ENCODE measurements at places on chromosomes 6 and 20.
A peak's percentile ranks its signal among the peaks of the same experiment; 100 is the strongest.

DNA sequence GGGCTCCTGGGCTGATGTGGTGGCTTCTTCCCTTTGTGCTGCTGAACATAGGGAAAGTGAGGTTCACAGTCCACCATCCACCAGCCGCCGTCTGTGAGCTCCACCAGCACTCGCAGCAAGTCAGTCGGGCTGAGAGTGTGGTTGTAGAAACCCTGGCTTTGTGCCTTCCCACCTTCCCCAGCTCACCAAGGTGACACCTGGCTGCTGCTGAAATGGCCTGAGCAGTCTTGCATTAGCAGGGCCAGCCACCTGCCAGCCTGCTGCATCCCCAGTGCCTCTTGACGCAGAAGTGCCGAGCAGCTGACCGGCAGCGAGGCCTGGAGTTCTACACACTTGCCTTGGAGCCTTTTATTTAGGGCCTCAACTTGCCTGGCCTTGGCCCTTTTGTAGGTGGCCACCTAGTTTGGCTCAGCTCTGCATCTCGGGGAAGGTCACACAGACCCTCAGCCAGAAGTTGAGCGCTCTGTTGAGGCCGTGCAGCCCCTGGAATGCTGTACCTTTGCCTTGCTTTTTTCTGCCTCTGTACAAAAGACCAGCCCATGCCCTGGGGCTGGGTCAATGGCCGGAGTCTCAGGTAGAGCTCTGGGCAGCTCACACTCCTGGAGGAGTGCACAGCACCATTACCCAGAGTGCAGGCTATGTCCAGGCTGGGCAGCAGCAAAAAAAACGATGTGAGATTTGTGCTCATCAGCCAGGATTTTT lies 76.5 kb downstream of the PTPN1 start:
- no peak for DNase-seq

DNA sequence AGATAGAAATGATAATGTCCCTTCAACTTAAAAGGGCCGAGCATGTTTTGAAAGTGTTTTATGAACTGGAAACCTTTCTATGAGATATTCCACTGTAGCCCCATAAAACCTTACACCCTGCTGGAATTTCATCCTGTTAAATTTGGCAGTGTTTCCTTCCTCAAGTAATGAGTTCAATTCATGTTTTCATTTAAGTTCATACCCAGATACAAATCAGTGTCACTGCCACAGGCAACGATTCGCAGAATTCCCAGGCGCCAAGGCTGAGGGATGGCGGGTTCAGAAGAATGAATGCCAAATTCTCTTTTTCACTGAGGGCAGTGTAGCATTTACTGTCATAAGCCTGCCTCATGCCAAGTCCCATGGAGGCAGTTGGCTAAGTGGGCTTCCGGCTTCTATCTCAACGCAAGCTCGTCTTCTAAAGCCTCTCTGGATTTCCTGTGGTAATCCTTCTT lies 511.8 kb upstream of the ID4 start:
- no peak for DNase-seq

DNA sequence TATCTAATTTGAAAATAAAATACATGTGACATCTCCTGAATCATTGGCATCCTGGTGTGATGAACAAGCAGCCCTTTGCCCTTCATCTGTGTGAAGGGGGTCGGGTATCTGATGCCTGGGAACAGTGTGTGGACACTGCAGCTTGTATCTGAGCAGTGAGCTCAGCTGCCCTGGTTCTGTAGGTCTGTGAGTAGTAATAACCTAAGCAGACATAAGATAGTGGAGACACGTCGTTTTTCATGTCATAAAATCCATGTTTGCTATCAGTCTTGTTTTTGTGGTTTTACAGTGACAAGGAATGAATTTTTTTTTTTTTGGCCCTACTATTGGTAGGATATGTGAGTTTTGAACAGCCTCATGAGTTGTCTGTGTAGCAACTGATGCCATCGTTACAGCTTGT lies 133.0 kb downstream of the JARID2 start:
- DNase-seq = no peak

DNA sequence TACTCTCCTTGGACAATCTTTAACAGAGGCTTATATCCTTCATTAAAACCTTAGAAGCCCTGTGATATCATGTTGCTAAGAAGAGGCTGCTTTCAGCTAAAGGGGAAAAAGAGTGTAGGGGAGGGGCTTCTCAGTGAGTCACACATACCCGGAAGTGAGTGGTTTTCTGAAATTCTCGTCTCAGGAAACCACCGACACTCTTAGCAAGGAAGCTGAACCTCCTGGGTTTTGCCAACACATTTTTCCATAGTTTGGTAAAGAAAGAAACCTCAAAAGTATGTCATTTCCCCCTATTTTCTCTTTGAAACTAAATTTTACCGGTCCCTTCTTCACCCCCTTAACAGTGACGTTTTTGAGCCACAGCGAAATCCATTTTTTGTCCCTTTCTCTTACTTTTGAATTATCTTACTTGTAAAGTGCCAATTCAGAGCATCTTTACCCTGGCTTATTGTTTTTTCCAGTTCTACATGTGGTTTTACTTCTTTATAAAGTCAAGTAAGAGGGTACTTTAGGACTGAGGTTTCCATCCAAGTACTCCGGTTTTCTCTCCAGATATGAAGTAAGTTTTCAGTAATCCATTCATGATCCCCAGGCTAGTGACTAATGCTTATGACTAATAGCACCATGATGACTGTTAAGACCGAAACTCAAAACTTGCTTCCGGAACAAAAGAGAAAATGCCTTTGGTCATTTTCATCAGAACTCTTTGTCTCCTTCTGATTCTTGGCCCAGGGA lies 219.3 kb downstream of the ARHGAP18 start:
- DNase-seq = peak; percentile 65

DNA sequence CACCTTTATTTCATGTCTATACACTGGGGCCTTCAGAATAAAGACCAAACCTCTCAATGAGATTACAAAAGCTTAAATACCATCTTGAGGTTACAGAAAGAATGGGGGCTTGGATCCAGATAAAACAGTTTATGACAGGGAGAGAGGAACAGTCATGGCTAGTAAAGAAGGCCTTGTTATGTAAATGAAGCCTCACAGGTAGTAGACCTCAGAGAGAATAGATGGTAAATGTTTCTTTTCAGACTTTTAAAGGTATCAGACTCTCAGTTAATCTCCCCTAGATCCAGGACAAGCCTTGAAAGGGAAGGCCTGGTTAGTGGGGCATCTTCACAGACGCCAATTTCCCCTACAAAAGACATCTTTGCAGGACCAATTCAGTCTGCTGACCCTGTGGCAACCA lies 1325.6 kb downstream of the HACE1 start:
- DNase-seq = no peak

Data from activated CD4-positive, alpha-beta T cell treated with anti-CD3 and anti-CD28 coated beads, Interleukin-2, amount 50 U/mL, for 48 hours (primary cell).